Activated naive CD8-positive, alpha-beta T cell treated with anti-CD3 and anti-CD28 coated beads, Interleukin-2, amount 10 ng/mL, durations not matched to agents 7 days and 5 days (primary cell): ENCODE measurements at places on chromosomes 11 and 22. TPM values are rescaled to one million over a fixed set of nuclear protein-coding genes. Genes with fewer than 3 reads are reported as not detected.

GRCh38 chr11:86383041-86383955 is 8.6 kb downstream of the CCDC81 start:
- DNase-seq: no peak

DNA sequence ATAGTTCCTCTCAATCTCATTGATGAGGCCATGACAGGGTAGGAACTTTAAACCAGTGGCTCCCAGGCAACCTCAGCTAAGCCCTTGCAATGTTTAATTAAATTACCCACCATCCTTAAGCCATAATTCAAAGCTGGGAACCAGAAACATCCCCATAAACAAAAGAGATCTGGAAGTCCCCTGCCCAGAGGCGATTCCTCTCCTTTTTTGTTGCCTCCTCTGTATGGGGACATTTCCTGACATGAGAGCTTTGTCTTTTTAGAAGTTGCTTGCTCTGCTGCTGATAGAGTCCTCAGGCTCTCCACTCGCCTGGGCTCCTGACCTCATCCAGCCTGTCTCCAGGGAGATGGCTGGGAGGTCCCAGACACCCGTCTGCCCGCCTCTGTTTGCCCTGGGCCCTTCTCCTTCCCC is 3.2 kb downstream of the DTX4 start:
- DNase-seq: no peak

The SAA4 gene
- not detected for total RNA-seq

The ROBO4 gene
- not detected for total RNA-seq

The PANX2 gene
- total RNA-seq: 0.11 TPM

The P2RY2 gene
- total RNA-seq: not detected

The DRICH1 gene
- total RNA-seq: 0.69 TPM

The SCGB2A2 gene
- not detected for total RNA-seq

The OR10G4 gene
- not detected for total RNA-seq

The MAPK12 gene
- 3.1 TPM for total RNA-seq
